ENCODE measurements at places on chromosomes 3 and 15. TPM values are rescaled to one million over a fixed set of nuclear protein-coding genes. Genes with fewer than 3 reads are reported as not detected.

Gene ASB14
- not detected for total RNA-seq

DNA sequence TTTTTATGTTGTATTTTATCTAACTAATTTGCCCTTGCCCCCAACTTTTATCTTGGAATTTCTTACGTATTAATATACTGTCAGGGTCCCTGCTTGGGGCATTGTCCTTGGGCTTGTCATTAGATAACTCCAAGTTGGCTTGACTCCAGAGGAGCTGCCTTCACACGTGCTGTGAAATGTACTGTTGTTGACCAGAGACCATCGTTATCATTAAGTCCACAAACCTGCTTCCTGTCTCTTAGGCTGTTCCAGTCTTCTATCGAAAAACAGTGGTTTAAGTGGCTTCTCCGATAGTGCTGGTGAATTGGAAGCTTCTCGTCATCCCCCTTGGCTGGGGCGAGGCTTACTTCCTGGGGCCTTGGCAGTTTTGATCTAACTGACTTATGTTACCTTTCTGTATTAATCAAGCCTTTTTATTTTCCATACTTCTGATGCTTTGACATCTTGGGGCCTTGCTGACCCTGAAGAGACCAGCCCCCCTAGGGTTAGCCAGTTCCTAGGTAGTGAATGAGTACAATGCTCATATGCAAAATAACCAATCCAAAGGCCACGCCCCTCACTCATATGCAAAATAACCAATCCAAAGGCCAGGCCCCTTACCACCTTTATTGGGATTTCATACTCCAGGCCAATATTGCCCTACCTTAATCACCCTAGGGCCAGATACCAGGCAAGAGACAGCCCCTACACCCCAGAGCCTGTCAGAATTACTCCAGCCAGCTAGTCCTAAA is 164.5 kb downstream of the IGF1R start:
- no peak for DNase-seq

- DNase-seq = no peak
Observed at GRCh38 chr3:16932877-16933276, 48.1 kb downstream of the PLCL2 start.

DNA sequence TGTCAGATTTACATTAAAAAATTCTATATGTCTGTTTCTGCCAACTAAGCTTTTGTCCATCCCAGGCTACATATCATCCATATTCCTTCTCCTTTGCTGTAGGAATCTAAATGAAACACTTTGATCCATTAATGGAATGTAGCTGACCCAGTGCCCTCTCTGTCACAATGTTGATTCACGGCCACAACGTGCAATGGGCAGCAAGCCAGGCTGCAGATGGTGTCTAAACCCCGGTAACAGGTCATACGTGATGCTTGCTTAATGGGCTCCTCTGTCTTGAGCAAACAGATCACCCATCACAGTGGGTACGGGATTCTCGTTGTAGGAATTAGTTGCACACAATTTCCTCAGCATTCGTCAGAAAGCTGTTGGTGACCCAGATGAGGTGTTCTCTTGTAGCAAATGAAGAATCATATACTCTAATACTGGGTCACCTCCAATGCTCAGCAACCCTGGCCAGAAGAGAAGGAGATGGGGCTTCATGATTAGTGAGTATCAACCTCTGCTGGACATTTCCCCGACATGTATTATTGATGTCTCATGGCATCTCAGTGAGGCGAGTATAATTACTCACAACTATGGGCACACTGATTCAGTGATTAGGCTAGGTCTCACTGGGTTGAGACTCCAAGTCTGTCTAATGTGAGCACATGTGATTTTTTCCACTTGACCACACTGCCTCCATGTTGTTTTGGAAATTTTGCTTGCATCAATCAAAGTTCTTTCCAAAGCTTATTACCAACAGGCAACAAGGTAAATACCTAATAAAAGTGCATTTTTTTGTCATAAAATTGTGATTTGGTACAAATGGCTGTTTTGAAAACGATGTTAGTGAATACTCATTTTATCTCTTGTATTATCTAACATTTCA is 12.9 kb upstream of the DCBLD2 start:
- DNase-seq = no peak

- DNase-seq = no peak
Observed at GRCh38 chr3:99928771-99929744, 111.4 kb downstream of the CMSS1 start.

DNA sequence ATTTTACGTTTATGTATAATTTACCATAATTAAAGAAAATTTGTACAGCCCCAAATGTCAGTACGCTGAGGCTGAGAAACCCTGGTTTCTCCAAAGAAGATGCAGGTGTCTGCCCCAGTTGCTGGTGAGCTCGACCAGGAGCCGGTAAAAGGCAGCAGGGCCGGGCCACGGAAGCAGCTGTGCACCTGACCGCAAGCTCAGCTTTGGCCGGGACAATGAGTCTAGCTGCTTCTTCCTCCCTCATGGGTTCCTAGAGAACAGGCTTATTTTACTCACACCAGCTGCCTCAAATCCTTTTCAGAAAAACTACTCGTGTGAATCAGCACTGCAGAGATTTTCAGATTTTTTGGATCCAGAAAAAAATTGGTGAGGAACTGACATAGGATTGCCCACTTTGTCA is 18.0 kb upstream of the ZXDC start:
- peak; percentile 75 for DNase-seq
